Activated T-helper 1 cell treated with anti-CD3 and anti-CD28 coated beads, Interleukin-2, amount 50 U/mL, for 16 hours (primary cell): ENCODE measurements at places on chromosomes 13 and 19.
A peak's percentile ranks its signal among the peaks of the same experiment; 100 is the strongest.

DNA sequence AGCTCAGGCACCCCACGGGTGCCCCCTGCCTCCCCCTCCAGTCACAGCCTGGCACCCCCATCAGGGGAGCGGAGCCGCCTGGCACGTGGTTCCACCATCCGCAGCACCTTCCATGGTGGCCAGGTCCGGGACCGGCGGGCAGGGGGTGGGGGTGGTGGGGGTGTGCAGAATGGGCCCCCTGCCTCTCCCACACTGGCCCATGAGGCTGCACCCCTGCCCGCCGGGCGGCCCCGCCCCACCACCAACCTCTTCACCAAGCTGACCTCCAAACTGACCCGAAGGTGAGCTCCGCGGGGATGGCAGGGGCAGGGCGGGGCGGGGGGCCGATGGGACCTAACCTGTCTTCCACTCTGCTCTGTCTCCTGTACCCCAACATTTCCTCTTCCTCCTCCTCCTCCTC, 25.0 kb downstream of the CKM start:
- DNase-seq: no peak

DNA sequence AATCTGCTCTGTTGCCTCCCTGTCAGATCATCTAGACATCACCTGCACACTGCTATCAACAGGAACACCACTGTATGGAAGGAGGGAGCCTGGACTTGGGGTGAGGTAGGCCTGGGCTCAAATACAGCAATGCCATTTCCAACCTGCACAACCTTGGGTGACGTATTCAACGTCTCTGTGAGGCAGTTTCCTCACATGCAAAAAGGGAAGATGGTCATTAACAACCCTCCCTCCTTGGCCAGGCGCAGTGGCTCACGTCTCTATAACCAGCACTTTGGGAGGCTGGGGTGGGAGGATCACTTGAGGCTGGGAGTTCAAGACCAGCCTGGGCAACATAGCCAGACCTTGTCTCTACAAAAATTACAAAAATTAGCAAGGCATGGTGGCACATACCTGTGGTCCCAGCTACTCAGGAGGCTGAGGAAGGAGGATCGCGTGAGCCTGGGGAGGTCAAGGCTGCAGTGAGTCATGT, 13.1 kb downstream of the XRCC1 start:
- DNase-seq: no peak

DNA sequence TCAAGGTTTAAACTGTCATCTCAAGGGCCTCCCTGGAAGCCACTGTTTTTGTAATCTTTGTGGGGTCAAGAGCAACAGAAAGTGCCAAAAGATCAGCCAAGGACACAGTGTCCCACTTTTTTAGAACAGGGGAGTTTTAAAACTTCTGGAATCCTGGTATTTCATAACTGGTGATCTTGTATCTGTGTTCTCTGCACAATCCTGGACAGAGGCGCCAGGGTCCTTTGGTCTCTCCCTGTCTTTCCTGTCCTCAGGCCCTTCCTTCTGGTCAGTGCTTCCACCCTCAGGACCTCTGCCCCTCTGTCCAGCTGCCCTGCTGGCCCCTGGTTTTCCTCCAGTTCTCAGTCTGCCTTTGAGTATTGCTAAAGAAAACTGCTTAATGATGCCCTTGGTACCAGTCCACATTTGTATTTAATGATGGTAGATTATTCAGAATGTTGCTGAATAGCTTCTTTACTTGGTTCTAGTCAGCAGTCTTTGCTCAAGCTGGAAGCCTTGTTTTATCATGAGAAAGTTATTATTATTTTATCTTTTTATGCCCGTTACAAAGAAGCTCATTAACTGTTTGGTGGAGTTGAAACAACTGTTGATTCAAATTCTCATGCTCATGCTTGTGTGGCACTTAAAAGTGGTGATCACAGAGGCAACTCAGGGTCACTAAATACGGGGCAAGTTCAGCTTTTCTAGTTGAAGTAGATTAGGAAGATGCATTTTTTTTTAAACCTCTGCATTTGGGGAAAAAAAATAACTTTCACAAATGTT, 47.5 kb downstream of the WASF3 start:
- DNase-seq: no peak

- no peak for DNase-seq
Measured at GRCh38 chr19:2014731-2015607, 545 bp downstream of the BTBD2 start.

DNA sequence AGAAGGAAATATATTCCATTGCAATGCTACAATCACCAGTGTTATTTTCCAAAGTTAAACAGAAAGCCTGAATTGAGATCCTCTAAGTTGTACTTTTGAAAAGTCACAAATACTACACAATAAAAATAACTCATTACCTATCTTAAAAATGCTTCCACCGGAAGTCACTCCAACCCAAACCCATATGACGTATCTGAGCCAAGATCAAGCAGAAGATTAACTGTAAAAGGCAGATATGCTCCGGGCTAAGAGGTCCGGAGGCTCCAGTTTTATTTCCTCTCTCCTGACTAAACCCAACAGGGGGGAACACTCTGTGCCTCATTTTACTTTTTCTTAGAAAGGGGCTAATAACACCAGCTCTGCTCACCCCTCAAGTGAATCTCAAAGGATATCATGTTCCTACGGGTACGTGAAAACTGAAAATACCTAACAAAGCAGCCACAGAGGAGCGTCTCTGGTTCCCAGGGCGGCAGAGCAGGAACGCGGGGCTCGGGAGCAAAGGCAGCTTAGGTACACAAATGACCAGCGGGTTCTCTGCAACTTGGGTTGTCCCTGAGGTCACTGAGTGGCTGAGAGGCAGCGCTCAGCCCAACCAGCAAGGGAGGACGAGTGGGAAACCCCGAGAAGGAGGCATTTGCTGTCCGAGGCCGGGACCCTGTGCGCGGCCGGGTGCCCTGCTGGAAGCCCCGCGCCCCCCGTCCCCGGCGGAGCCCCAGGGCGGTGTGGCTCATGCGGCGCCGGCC, 750 bp downstream of the RAB20 start:
- DNase-seq: no peak

GRCh38 chr13:109208522-109208921, 577.9 kb downstream of the IRS2 start:
- DNase-seq: no peak

- no peak for DNase-seq
Measured at GRCh38 chr19:46925548-46925950, 64.8 kb downstream of the ARHGAP35 start.

GRCh38 chr19:41255171-41255570, 9.0 kb upstream of the HNRNPUL1 start:
- no peak for DNase-seq

GRCh38 chr19:20661150-20661819, at the start of gene ZNF626:
TSS of gene ZNF626 (minus strand) at chr19:20661571. CDS start at chr19:20661446, 125 bp downstream.
- DNase-seq: peak; percentile 76

GRCh38 chr19:16496613-16496983, 404 bp downstream of the C19orf44 start:
- DNase-seq: no peak

DNA sequence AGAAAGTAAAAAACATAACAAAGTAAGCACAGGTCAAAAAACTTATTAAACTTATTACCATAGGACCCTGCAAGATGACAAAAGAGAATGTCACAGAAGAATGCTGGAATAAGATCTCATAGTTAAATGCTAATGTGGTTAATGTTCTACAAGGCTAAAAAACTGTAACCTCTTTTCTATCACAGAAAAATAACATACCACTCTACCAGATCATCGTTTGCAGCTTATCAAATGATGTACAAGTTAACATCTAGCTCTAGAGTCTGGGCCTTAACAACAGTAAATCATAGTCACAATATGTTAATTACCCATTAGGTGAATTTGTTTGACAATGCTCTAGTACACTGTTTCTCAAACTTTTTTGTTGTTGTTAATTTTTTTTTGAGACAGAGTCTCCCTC, 53.0 kb downstream of the NUFIP1 start:
- no peak for DNase-seq

DNA sequence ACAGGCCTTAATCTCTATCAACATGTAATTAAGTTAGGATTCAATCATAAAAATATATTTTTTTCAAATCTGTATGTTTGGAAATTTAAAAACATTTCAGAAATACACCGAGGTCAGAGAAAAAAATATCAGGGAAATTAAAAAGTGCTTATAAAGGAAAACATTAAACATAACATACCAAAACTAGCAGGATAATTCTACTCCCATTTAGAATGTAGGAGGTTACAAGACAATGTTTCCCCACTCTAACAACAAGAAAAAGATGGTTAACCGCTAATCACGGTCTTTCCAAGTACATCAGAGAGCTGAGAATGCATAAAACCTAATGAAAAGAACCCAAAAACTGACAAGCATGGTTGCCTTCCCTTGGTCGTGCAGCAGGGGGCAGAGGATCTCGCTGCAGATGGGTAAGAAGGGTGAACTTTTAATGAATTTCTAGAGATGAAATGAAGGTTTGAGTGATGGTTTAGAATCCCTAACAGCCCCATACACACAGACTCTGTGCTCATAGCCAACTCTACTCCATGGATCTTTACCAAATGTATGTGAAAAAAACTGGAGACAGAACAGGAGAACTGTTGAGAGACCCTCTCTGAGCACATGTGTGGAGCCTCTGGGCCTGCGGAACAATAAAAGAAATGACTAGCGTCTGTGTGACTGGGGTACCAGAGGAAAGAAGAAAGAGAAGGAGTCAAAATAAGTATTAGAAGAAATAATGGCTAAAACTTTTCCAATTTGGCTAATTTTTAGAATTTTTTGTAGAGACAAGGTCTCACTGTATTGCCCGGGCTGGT, 51.3 kb upstream of the LSM14A start:
- peak; percentile 12 for DNase-seq

DNA sequence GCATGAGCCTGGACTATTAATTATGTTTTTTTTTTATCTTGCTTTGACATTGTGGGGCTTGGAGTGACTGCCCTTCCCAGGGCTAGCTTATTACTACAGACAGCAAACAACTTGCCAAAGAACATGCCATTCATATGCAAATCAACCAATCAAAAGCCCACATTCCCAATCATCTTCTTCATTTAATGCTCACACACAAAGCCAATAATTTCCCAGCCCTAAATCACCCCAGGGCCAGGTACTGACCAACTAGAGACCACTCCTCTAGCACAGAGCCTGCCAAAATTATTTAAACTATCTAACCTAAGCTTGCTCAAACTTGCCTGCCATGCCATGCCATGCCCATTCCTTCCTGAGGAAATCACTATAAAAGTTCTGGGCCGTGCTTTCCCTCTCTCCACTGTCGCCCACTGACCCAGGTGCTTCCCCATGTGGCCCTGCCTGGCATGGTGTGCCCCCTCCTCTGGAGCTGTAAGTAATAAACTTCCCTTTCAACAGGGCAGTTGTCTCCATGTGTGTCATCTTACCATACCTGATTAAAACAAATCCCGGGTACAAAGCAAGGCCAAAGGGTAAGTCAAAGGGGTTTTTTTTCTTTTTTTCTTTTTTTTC, 15.7 kb downstream of the PBX4 start:
- no peak for DNase-seq

DNA sequence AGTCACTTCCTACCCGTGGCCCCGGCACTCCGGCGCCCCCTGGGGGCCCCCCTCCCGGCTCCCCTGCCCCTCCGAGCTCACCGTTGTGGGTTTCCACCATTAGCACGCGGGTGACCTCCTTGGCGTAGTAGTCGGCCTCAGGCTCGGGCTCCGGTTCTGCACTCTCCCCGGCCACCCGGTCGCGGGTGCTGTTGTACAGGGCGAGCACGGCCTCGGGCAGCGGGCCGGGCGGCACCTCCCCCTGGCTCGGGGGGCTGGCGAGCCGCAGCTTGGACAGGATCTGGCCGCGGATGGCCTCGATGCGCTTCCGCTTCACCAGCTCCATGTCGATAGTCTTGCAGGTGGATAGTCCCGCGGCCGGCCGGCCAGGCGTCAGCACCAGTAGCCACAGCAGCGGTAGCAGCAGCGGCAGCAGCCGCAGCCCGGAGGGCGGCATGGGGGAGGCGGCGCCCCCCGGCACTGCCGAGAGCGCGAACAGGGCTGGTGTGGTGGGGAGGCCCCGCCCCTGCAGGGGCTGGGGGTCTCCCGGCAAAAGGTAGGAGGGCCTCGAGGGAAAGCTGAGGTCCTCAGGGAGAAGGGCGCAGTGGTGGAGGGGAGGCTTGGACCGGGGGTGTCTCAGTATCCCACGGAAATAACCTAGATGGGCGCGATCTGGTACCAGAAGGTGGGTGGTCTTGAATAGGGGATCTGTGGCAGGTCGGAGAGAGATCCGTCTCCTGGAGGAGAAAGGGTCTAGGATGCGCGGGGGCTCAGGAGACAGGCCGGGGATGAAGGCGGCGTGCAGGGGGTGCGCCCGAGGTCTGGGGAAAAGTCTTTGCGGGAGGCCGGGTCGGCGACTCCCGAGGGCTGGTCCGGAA, 885 bp downstream of the TGFB1 start:
- peak; percentile 70 for DNase-seq

GRCh38 chr19:13803038-13803437, 7.8 kb downstream of the ZSWIM4 start:
- DNase-seq: no peak

- no peak for DNase-seq
Measured at GRCh38 chr13:27266917-27267316, 3.7 kb upstream of the RASL11A start.

DNA sequence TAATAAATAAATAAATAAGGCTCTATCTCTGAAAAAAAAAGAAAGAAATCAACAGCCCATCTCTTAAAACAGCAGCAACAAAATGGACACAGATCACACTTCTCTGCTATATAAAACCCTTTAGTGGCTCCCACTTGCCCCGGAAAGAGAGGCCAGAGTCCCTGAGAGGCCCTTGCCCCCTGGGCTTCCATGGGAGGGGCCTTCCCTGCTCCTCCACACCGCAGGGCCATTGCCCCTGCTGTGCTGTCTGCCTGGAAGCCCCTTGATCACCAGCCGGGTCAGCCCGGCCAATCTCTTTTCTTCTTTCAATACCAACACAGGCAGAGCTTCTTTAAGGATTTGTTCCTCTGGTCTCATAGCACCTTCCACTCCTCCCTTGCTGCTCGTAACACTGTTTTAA, 171.1 kb downstream of the URI1 start:
- no peak for DNase-seq

DNA sequence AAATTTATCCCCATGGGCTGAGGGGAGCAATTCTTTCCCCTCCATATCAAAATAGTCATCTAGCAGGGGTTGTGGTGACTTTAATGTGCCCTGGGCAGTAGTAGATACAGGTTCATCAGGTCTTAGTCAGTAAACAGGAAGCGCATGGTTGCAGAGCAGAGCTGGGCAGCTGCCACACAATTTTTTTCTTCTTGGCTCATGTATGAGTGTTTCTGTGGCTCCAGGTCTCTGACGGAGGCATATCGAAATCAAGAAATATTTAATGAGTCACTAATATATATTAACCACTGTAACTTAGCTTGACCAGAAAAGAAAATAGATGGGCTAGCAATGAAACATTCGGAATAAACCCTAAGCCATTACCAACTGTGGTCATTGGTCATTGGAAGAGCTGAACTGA, 68.4 kb upstream of the UBL3 start:
- no peak for DNase-seq
